Stimulated activated CD4-positive, alpha-beta T cell treated with anti-CD3 and anti-CD28 coated beads, TNF-alpha, amount 100 ng/mL, for 4 hours (primary cell): ENCODE measurements at places on chromosomes 3 and 15.

DNA sequence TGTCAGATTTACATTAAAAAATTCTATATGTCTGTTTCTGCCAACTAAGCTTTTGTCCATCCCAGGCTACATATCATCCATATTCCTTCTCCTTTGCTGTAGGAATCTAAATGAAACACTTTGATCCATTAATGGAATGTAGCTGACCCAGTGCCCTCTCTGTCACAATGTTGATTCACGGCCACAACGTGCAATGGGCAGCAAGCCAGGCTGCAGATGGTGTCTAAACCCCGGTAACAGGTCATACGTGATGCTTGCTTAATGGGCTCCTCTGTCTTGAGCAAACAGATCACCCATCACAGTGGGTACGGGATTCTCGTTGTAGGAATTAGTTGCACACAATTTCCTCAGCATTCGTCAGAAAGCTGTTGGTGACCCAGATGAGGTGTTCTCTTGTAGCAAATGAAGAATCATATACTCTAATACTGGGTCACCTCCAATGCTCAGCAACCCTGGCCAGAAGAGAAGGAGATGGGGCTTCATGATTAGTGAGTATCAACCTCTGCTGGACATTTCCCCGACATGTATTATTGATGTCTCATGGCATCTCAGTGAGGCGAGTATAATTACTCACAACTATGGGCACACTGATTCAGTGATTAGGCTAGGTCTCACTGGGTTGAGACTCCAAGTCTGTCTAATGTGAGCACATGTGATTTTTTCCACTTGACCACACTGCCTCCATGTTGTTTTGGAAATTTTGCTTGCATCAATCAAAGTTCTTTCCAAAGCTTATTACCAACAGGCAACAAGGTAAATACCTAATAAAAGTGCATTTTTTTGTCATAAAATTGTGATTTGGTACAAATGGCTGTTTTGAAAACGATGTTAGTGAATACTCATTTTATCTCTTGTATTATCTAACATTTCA, 12.9 kb upstream of the DCBLD2 start:
- DNase-seq = no peak

DNA sequence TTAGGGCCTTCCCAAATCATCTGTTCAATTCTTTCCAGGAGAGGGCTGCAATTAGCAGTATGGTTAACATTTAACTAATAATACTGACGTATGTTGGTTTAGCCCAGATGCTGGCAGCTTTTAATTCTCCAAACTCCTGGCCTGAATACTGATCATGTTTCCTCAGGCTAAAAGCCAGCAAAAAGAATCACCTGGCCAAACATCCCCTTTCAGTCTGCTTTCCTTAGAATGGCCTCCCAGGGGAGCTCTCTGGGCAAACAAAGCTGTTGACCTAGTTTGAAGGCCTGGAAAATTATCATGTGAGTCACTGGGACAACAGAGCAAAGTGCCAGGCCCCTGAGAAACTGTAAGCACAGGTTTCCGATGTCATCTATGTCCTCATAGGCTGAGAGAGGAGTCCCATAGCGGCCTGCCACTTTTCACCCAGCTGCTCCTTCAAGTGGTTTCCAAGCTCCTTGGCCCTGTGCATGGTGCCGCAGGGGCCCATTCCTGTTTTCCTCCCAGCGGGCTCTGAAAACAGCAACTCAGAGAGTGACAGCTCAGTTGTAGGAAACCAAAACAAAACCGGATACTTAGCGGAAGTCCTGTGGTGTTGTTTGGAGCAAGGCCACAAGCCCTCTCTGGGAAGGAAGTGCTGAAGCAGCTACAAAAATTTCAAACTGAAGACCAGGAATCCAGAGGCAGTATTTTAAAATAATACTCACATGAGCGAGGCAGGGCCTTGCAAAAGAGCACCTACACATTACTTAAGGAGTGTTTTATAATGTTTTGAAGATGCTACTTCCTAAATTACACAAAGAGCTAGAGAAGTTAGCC, 36.5 kb upstream of the RAB11A start:
- DNase-seq = peak; percentile 26

DNA sequence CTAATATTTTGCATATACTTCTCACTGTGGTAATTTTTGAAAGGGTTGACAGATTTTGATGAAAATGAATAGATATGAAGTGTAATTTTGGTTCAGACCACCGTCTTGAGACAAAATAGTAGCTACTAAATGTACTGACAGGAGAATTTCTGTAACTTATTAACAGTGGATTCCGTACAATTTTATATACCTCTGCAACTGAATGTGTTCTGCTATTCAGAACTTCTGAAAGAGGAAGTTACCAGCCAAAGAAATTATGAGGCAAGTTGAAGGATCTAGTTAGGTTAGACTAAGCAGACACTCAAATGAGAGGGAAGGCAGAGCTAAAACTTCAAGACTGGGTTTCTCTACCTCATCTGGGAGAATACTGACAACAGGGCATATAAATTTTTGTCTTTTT, 29.4 kb downstream of the GAP43 start:
- no peak for DNase-seq

- DNase-seq = peak; percentile 32
Measured at GRCh38 chr15:24954783-24955530, at the start of the genes SNRPN and SNURF. SNRPN (plus strand) TSS chr15:24954987; CDS start chr15:24974454, 19,467 bp downstream. SNURF (plus strand) TSS chr15:24954987; CDS start chr15:24955049, 62 bp downstream.

- no peak for DNase-seq
Measured at GRCh38 chr3:170623524-170623923, 37.6 kb upstream of the SLC7A14 start.

- DNase-seq = no peak
Measured at GRCh38 chr3:44890852-44891251, 16.4 kb downstream of the TGM4 start.

GRCh38 chr3:138600100-138600745, 6.2 kb upstream of the CEP70 start:
- no peak for DNase-seq

GRCh38 chr3:13206799-13207577, 133.8 kb upstream of the IQSEC1 start:
- no peak for DNase-seq

DNA sequence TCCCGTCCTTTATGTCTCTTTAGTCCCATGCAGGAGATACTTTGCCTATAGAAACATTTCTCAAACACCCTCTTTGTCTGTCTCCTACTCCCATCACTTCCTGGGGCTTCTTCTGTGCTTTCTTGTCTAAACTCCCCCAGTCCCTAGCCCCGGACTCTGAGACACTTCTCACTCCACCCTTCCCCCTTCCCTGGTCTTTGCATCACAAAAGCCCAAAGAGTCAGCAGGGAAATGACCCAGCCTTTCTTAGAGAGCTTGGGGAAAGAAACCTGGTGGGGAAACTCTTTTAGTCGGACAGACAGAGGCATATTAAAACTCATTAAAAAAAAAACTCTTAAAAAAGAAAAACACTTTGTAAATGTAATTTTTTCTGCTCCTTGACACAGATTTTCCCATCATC, 211.2 kb downstream of the TJP1 start:
- no peak for DNase-seq

DNA sequence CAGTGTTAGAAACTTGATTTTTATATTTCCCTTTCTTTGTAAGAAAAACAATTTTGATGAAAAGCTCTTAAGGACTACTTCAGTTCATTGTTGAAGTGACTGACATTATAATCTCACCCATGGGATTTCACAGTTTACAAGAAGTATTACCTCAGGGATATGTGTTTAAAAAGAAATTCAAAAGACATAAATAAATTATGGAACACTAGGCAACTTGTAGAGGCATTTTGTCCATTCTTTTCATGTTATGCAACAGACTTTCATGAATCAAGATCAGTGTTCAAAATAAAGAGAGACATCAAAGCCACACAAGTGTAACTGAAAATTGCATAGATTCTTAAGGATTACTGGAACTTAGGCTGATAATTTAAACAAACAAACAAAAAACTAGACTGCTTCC, 196.8 kb upstream of the AGTR1 start:
- DNase-seq = no peak

- DNase-seq = no peak
Measured at GRCh38 chr3:78754066-78754743, 1013.6 kb downstream of the ROBO1 start.

DNA sequence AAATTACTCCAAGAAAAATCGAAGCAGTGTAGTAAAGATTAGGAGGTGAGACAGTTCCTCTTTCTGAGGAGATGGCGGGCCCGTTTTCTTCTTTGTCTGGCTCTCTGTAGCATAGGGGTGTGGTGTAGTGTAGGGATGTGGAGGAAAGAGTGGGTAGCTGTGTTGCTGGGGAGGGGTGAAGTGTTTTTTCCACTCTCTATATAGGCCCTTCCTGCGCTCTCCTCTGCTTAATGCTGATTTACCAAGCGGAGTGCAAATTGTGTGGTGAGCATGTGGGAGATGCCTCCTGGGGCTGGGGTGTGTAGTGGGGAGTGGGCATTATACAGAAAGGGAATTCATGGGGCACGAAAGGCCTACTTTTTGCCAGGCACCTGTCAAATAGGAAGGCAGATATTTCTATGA, 94.9 kb downstream of the ST6GAL1 start:
- DNase-seq = peak; percentile 43

GRCh38 chr3:98504539-98504938, 7.1 kb downstream of the OR5K2 start:
- DNase-seq = no peak
